Right ventricle myocardium inferior (tissue), 1 donor: ENCODE measurements at places on chromosomes 5 and 9. TPM values are rescaled to one million over a fixed set of nuclear protein-coding genes. Genes with fewer than 3 reads are reported as not detected.

- DNase-seq, result no peak
These were observed 166.2 kb downstream of the ZNF462 start for GRCh38 chr9:107029146-107029545.

The NDUFA8 gene
- 297 TPM for total RNA-seq

The ACOT12 gene
- not detected for total RNA-seq

GRCh38 chr5:148912714-148913398 lies 86.4 kb downstream of the ADRB2 start:
- DNase-seq, result no peak

The THBS4 gene
- 32.9 TPM for total RNA-seq

GRCh38 chr5:68225188-68225910 lies 9.8 kb downstream of the PIK3R1 start:
- DNase-seq, result no peak

DNA sequence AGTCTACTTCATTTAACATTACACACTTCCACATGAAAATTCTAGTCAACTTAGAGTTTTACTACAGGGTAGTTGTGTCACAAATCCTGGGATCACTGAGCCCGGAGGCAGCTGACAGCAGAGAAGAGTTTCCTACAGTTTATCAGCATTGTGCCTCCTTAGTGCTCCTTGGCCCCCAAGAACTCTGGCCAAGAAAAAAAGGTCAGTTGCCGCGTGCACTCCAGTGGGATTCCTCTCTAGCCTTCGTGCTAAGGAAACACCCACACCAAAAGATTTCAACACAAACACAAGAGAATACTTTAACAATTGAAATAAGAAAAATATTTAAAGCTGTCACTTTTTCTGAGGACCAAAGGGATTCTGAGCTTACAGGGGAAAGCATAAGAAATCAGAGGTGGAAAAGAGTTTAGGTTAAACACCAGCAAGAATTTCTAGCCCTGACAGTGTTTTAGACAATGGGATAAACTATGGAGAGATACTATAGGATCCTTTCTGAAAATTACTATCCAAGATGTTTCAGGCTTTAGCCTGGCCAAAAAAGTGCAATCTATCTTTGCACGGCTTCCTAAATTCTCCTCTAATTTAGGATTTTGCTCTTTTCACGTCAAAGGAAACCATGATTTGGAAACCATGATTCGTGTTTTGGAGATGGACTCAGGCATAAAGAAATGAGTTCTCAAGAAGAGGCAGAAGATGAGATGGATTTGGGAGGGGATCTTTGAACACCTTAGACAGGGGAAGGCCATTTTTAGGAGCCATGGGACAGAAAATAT lies 606.8 kb downstream of the RAB3C start:
- no peak for DNase-seq

DNA sequence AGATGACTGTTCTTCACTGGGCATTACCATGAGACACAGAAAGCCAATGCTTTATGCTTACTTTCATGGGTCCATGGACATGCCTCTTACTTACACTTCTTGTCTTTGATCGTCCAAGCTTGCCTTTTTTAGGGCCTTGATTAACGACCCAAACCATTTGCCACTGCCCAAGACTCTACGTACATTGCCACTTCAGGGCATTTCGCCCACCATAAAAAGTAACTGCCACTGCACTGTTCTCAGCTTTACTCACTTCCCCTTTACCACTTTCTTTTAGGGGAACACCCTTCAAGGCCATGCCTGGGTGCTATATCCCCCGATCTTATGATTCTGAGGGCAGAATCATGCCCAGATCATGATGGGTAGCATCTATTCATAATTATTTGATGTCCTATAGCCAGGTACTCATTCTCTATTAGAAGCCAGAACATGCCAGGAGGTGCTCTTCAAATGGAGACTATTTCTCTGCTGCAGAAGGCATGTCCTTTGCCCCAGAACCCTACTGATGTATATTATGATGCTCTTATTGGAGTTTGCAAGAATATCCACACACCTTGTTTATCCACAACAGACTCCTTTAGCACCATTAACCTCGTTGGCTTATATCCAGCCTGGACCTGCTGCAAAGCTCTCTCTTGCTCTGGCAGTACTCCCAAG lies 64.1 kb upstream of the RAD23B start:
- DNase-seq, result no peak

DNA sequence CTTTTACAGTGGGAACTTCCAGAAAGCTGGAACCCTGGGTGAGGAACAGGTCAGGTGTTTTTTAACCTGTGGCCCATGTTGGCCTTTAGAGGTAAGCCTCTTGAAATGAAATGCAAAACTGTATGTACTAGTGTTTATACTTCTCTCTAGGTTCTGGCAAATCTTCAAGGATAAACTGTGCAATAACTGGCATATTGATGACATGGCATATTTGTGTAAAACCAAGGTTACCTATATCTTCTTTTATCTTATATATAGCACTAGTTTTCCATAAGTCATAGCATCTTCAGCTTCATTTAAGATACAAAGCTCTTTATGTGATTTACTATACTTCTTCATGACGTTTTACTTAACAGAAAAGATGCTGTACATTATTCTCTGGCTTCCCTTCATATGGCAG lies 7.4 kb upstream of the IARS1 start:
- DNase-seq, result no peak

- no peak for DNase-seq
These were observed 12.2 kb upstream of the SMIM32 start for GRCh38 chr5:136205061-136205702.

The ISL1 gene
- total RNA-seq, result not detected

- DNase-seq, result no peak
These were observed 30.3 kb downstream of the NDST1 start for GRCh38 chr5:150538007-150538917.

GRCh38 chr5:80109646-80110478 lies 74.7 kb downstream of the THBS4 start:
- DNase-seq, result no peak

The PRDM9 gene
- not detected for total RNA-seq

DNA sequence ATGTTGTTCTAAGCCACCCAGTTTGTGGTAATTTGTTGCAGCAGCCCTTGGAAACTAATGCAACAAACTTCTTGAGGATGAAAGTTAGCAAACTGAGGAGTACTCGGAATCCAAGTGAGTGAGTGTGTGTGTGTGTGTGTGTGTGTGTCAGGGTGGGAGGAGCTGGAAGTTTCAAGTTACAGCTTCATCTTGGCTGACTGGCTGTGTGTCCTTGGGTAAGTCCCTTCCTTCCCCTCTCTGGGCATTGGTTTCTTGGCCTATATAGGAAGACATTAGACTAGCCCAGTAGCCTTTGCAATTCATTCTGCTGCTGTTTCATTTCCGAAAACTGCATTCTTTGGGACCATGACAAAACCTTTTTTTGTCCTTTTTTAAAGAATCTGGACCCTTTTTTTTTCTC lies 157.2 kb downstream of the MELK start:
- DNase-seq, result no peak

GRCh38 chr5:142840575-142840974 lies 70.4 kb downstream of the ARHGAP26 start:
- no peak for DNase-seq

GRCh38 chr5:10988622-10989021 lies 227.6 kb upstream of the DAP start:
- DNase-seq, result no peak

The MYMK gene
- not detected for total RNA-seq

The ST6GALNAC4 gene
- 21.9 TPM for total RNA-seq

The CMBL gene
- total RNA-seq, result 46.2 TPM

GRCh38 chr9:134750450-134751155 lies 109.0 kb downstream of the COL5A1 start:
- DNase-seq, result no peak

DNA sequence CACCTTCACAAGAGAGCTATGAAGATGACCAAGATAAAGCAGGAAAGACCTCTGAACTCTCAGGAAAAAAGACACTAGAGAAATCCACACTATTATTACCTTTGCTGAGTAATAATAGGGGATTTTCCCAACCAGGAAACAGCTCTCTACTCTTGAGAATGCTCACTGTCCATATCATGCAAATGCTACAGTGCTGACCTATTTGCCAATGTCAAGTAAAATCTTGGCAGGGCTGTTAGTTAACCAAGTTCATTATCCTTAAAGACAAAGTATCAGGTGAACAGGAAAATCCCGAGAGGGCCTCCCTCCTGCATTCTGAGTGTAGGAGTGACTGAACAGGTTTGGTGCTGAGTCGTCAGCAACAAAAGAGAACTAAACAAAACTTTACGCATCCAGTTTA lies 306.6 kb downstream of the ACTL7B start:
- DNase-seq, result no peak

The CYLC2 gene
- total RNA-seq, result not detected

The CDH9 gene
- not detected for total RNA-seq

- DNase-seq, result no peak
These were observed 2.7 kb downstream of the PTGDS start for GRCh38 chr9:136979769-136980587.

GRCh38 chr5:1512541-1513291 lies 11.0 kb downstream of the LPCAT1 start:
- peak; percentile 18 for DNase-seq

DNA sequence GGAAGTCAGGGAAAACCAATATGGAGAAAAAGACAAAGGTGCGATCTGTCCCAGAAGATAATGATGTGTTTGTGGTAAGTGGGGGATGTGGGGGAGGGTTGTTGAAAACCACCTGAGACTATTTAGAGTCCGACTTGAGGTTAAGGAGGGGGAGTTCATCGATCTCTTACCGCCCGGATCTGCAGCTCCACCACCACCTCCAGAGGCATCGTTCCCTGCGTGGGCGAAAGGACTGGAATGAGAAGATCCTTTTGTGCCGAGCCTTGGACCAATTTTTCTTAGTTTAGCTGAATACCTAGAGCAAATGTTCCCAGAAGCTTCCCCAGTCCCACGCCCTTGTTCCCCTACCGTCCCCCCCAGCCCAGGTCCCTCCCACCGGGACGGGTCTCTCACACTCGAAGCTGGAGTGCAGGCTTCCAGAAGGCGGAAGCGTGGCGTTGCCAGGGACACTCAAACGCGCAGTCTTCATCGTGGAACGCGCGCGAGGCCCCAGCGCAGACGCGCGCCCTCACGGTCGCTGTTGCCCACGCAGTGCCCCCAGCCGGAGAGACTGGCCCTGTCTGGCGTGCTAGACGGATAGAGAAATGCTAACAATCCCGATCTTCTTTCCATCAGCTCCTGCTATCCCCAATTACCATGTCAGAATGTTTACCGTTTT lies at the start of gene SPATA6L:
TSS of gene SPATA6L (minus strand) at position 439 of the 658 bp plus-strand sequence. CDS start at position 209, 230 bp downstream.
- DNase-seq, result peak; percentile 87

DNA sequence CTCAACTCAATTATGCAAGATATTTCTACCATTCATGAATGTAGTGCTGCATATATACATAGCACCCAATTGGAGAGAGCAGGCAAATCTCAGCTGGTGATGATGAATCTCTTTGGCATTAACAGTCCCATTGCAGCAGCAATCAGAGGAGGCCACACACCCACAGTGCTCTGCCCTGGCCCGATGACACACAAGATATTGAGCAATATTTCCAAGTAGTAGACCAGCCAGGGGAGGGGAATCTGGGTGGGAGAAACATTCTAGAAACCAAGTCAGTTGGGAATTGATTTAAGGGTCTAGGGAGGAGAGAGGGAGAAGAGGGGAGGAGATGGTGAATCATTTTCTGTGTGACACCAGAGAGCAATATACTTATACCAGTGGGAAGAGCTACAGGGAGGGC lies 14.9 kb upstream of the C5orf63 start:
- DNase-seq, result no peak

DNA sequence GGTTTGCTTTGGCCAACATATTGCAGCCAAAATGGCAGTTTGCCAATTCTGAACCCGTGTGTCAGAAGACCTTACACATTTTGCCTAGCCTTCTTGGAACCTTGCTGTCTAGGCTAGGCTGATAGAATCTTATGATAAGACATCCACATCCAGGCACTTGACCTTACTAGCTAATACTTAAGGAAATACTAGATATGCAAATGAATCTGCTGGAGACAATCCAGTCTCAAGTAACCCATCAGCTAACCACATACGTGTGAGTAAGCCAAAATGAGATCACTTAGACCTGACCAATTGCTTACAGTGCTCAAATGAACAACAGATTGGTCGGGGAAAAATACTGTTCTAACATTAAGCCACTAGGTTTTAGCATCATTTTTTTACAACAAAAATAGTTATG lies 1504.6 kb upstream of the CDH9 start:
- no peak for DNase-seq

The LVRN gene
- total RNA-seq, result 1.3 TPM

GRCh38 chr5:174721530-174722432 lies 2.6 kb upstream of the MSX2 start:
- DNase-seq, result no peak

The SLC6A7 gene
- not detected for total RNA-seq
